ENCODE measurements at places on chromosomes 6 and 20.

GRCh38 chr6:322259-322930, 30.1 kb downstream of the DUSP22 start:
- DNase-seq = no peak

DNA sequence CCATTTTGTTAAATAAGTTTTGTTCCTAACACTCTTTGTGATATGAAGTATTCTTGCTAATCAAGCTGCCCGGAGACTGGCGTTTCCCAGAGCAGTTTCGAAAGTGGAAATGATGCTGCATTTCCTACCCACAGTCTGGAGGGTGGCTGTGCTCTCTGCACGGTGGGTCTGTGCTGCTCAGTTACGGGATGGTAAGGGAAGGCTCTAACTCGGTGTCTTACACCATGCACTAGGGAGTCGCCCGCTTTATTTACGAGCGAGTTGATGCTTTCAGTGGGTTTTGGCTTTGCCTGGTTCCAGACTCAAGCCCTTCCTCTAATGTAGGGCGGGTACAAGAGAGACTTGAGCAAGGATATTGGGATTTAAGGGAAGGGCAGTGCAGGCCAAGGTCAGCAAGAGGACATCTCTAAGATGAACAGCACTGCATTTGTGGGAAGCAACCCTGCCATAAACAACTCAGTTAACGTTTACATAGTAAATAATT, 180.1 kb upstream of the AKAP12 start:
- no peak for DNase-seq

GRCh38 chr6:86148586-86148985, 505.9 kb upstream of the SYNCRIP start:
- DNase-seq = no peak

DNA sequence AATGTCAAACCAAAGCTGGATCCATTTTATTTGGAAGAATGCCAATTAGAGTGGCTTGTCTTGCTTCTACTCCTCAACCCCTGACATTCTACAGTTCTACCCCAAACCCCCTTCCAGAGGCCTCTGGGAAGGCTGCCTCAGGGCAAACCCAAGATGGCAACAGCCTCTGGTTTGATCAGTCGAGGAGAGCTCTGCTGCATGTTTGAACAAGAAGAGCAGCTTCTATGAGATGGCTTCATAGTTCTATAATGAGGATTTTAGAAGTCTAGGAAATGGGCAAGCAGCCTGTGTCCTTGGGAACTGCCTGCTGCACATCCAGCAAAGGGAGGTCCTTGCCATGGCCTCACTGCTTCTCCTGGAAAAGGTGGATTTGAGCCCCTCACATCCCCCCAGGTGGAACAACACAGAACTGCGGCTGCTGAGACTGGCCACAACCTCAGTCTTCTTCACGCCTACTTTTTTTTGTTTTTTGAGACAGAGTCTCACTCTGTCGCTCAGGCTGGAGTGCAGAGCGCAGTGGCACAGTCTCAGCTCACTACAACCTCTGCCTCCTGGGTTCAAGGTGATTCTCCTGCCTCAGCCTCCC, 37.9 kb downstream of the ZC3H12D start:
- no peak for DNase-seq

DNA sequence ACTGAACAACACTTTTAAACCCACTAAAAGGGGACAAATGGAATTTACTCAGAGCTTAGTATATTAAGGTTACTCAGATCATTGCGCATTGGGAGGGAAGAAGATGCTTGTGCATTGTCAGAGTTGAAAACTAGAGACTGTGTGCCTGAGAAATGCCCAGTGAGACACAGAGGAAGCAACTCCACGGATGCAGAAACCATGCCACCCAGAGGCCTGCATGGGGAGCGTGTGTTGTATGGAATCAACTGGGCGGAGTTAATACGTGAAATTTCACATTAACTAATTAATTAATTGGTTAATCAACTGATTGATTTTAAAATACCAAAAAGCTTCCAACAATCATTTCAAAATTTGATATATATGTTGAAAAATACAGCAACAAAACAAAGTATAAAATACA, 391.6 kb downstream of the PLCB1 start:
- DNase-seq = no peak

- no peak for DNase-seq
Observed at GRCh38 chr6:34914358-34914757, 25.3 kb downstream of the ANKS1A start.

- no peak for DNase-seq
Observed at GRCh38 chr20:52975803-52976531, 3.8 kb downstream of the TSHZ2 start.

DNA sequence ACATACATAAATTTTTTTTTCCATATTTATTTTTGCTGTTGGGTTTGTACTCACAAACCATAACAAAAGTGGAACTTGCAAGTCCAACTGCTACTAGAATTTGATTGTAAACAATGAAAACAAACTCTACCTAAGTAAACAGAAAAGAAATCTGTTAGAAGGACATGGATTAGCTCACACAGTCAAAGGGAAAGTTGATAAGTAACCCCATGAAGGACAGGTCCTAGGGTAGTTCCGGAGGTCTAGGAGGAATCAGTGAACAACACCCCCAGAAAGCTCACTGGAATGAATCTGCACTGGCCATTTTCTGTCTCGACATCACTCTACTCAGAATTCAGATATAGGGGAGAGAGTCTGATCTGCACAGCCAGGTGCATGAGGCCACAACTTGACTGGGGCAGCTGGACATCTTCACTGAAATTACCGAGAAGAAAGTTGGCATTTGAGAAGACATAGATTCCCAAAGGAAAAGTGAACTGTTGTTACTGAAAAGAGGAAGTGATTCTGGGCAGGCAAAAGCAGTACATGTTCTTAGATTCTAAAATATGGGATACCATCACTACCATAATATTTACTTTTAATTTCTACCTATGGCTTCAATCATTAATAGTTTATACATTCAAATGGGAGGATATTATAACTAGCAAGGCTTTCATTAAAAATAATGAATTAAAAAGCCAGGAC, 76.4 kb downstream of the HMGN3 start:
- DNase-seq = no peak

- DNase-seq = no peak
Observed at GRCh38 chr6:4682431-4683097, 93.6 kb upstream of the CDYL start.

GRCh38 chr20:37866051-37866450, 36.9 kb upstream of the VSTM2L start:
- no peak for DNase-seq

- peak; percentile 77 for DNase-seq
Observed at GRCh38 chr20:34825530-34826362, at the start of gene NCOA6. NCOA6 (minus strand) TSS chr20:34825651; CDS start chr20:34782355, 43,296 bp downstream.

- no peak for DNase-seq
Observed at GRCh38 chr20:10747019-10747418, 73.2 kb upstream of the JAG1 start.

- DNase-seq = no peak
Observed at GRCh38 chr6:37530297-37530696, 30.6 kb upstream of the CCDC167 start.

DNA sequence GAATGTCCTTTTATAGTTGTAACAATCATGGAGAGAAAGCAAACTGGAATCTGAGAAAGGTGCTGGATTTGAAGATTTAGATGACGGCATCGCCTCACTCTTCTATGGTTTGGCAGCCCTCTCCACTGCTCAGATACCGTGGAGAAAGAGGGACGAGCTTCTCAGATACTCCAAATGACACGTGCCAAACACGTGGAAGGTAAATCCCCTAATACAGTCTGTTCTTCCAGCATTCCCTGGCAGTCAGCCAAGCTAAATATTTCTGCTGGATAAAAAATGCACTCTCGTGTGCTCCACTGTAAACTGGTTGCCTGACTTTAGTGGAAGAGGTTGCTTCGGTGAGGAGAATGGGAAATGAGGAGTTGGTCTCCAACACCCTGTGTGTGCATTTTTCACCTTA, 16.7 kb upstream of the PRDM1 start:
- DNase-seq = no peak

GRCh38 chr6:128841518-128841917, 41.4 kb upstream of the LAMA2 start:
- DNase-seq = no peak

DNA sequence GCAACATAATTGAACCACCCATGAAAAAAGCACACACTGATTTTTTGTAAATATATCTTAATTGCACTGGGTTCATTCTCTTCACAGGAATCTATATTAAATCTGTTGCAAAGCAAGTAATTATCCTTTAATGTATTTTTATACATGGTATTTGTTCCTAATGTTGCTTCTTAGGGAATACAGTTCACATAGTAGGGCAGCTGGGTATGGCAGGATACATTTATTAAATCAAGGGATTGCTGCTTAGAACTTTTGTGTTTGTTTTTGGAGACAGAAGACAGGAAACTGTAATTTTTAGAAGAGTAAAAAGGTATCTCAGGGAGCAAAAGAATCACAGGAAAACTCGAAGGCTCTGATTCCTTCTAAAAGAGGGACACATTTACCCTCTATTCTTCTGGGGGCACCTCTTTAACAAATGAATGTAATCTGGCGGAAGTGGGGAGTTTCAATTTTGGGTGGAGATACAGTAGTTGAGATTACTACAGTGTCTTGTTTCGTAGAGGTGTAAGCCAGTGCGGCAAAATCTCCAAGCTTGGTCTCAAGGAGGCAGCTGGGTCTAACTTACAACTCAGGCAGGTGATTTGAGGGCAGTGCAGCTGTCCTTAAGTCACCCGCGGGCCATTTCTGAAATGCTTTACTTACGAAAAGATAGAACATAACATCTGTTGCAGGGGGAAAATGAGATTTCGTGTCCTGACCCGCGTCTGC, 812 bp upstream of the SMIM13 start:
- DNase-seq = peak; percentile 8

GRCh38 chr6:144899161-144899560, 614.0 kb downstream of the UTRN start:
- no peak for DNase-seq

GRCh38 chr6:157659536-157660271, 163.3 kb upstream of the SNX9 start:
- no peak for DNase-seq

- DNase-seq = no peak
Observed at GRCh38 chr20:53575481-53576194, 18.0 kb downstream of the ZNF217 start.

GRCh38 chr6:37039958-37040357, 34.5 kb downstream of the FGD2 start:
- DNase-seq = no peak

GRCh38 chr6:107679457-107679856, 144.7 kb downstream of the SCML4 start:
- no peak for DNase-seq

DNA sequence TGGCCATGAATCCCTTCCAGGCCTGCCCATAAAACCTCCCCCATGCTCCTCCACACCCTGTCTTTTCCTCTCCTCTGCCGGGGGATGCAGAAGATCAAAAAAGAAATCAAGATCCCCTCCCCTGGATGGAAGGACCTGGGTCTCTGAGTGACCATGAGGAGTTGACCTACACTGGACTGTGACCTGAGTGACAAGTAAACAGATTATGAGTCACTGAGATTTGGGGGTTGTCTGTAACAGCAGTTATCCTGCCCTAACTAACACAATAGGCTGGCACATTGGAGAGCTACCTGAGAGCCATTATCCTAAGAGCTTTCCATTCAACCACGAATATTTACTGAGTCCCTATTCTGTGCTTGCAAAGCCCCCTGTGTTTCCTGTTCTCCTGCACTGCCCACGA, 28.4 kb upstream of the SIRPA start:
- DNase-seq = no peak

GRCh38 chr20:18738055-18738454, 75.5 kb upstream of the SCP2D1 start:
- no peak for DNase-seq

DNA sequence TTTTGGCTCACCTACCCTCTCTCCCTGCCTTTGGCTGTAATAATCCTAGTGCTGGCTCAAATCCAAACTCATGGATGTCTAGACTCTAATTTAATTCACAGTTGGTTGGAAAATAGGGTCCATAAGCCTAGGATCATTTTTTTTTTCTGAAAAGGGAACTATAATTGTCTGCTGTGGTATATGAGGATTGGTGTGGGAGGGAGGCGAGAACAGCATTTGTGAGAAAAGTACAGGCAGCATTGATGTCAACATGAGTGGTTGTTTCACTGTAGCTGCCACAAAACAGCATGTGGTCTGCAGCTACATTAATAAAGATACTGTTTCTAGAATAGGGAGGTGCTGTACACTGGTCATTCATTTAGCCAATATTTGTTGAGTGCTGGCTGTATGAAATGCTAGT, 18.6 kb upstream of the POLR1H start:
- no peak for DNase-seq

- DNase-seq = no peak
Observed at GRCh38 chr6:55714831-55715230, 135.8 kb upstream of the HMGCLL1 start.

DNA sequence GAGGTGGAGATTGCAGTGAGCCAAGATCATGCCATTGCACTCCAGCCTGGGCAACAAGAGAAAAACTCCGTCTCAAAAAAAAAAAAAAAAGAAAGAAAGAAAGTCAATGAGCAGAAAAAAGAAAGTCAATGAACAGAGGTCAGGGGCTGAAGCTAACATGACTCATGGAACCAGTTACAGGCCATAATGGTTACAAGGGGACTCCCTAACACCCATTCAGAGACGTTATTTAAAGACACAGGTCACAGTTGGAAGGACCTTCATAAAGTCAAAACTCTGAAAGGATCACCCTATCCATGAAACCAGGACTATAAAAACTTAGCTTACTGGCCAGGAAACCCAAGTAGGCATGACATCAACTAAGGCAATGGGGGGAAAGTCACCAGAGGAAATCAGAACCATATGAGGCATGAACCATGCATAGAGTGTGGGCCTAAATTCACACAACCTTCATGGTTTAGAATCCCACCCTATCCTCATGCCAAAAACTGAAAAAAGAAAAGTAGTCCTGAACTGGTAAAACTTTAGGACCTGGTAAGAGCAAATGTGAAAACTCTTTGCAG, 18.2 kb downstream of the FBXL4 start:
- no peak for DNase-seq

DNA sequence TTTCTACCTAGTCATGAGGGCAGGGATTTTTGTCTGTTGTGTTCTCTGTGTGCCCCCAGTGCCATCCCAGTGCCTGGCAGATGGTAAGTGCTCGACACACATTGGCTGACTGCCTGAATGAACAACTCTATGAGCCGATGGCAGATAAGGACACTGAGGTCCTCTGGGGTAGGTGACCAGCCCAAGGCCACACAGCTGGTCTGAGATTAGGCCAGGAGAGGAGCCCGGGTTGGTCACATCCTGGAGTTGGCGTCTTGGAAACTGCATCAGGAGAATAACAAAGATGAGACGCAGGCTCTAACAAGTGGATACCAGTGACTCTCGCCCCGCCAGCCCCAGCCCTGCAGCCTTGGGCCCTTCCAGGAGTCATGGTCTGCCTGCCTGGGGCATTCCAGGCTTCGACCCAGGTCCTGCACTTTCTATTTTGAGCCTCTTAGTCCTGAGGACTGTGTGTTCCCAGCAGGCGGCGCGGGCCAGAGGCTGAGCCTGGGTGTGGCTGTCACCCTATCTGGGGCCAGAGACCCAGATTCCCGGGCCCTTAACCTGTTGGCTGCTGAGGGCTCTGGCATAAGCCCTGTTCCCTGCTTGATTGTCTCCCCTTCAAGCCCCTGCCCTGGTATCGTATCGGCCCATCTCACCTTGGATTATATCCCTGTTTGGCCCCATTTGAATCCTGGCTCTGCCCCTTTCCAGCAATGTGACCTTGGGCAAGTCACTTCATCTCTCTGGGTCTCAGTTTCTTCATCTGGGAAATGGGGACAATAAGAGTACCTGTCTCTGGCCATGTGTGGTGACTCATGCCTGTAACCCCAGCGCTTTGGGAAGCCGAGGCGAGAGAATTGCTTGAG, 88.3 kb downstream of the CEBPB start:
- DNase-seq = no peak

Data from activated CD4-positive, CD25-positive, alpha-beta regulatory T cell (primary cell).